Stimulated activated CD4-positive, alpha-beta T cell treated with anti-CD3 and anti-CD28 coated beads, Interleukin-1b, Interleukin-23, amount 100 ng/mL, for 1 hour (primary cell): ENCODE measurements at places on chromosomes 4 and X.

DNA sequence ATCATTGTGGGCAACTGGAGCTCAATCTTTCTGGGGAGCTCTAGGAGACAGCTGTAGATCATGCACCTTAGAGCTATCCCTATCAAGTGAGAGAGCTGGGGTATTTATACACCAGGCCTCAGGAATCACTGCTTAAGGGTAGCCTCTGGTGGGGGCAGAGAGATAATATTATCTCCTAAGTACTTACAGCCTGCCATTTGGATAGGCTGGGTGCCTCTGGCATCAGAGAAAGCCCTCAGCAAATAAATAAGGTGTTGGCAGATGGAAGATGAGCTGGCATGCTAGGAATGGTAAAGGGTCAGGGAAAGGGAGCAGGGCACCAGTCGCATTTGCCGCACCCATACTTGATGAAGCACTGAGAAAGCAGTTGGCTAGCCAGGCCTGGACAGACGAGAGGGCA is 75.9 kb downstream of the HCCS start:
- DNase-seq, result no peak

GRCh38 chr4:106355193-106355592 is 13.4 kb downstream of the GIMD1 start:
- no peak for DNase-seq

DNA sequence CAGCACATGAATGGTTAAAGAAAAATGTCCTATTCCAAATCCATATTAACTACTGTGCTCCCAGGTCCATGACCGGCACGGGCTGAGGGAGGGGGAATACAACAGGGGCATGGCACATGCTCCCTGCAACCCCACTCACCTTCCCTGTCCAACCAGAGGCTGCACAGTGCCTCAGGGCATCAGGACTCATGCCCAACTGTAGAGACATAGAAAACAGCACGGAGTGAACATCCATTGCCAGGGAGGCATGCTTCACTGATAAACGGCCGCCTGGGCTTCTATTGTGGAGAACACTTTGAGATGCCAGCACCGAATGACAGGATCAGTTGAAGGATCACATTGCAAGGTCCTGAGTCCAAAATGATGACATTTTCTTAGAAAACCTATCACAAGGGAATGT is 140.6 kb downstream of the STK32B start:
- DNase-seq, result no peak

DNA sequence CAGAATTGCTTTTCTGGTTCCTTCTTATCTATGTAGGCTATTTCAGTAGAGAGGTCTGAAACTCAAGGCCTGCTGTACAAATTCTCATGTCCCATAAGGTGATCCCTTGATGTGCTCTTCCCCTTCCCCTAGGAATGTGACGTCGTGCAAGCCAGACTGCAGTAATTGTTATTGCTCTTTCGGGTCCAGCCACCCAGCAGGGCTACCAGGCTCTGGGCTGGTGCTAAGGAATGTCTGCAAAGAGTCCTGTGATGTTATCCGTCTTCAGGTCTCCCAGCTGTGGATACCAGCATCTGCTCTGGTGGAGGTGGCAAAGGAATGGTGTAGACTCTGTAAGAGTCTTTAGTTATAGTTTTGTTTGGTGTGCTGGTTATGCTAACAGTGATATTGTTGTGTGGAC is 378.7 kb downstream of the C4orf33 start:
- no peak for DNase-seq

GRCh38 chr4:67460574-67460973 is 84.7 kb downstream of the CENPC start:
- no peak for DNase-seq

- no peak for DNase-seq
Measured at GRCh38 chrX:2385224-2385623, 115.6 kb downstream of the DHRSX start.

- no peak for DNase-seq
Measured at GRCh38 chr4:87391576-87392054, 627 bp upstream of the HSD17B11 start.
